ENCODE measurements at places on chromosomes 5 and 9.

- no peak for DNase-seq
These were observed 786.5 kb upstream of the ACO1 start for GRCh38 chr9:31597977-31598376.

- no peak for DNase-seq
These were observed 4.8 kb upstream of the NFIL3 start for GRCh38 chr9:91428436-91428835.

GRCh38 chr9:127181595-127182190 is 59.3 kb upstream of the ANGPTL2 start:
- DNase-seq = no peak

DNA sequence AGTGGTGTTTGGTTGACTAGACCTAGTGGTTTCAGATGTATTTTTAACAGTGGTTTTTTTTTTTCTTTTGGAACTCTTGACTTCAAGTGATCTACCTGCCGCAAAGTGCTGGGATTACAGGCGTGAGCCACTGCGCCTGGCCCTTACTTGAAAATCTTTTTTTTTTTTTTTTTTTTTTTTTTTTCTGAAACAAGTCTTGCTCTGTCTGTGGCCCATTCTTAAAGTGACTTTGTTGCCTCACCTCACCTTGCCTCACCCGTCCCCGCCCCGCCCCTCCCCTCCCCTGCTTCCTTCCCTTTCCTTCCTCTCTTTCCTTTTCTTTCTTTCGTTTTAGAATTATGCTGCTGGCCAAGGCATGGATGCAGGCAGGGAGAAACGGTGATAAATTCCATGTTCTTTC is 26.0 kb downstream of the GPBP1 start:
- no peak for DNase-seq

DNA sequence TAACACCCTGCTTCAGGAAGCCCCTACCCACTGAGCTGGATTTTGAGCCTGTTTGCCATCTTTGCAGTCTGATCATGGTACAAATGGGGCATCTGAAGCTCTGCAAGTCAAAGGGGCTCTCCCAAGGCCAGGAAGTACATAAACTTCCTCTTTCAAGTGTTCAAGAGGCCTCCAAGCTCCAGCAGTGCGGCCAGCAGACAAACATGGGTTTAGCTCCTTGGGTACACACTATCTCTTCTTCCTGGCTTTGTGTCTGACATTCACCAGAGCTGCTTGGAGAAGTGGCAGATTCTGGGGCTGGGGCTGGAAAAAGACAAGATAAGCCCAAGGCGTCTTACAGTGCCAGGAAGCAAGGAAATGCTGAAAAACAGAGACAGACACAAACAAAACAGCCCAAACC is 34.1 kb downstream of the LAMC3 start:
- DNase-seq = no peak

DNA sequence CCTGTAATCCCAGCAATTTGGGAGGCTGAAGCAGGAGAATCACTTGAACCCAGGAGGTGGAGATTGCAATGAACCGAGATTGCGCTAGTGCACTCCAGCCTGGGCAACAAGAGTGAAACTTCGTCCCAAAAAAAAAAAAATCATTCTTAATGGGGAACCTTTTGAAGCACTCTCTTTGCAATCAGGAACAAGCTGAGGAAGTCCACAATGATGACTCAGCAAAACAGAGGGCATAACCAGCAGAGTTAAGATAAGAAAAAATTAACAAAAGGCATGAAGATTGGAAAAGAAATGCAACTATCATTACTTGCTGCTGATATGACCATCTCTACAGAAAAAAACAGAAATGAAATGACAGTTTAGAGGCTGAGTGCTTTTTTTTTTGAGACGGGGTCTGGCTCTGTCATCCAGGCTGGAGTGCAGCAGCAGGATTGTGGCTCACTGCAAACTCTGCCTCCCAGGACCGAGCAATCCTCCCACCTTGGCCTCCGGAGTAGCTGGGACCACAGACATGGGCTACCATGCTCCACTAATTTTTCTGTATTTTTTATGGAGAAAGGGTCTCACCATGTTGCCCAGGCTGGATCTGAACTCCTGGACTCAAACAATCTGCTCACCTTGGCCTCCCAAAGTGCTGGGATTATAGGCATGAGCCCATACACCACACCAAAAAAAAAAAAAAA is 88.0 kb downstream of the FNBP1 start:
- no peak for DNase-seq

GRCh38 chr5:60604771-60605170 is 95.2 kb downstream of the DEPDC1B start:
- no peak for DNase-seq

GRCh38 chr5:9784231-9784630 is 154.1 kb upstream of the TAS2R1 start:
- no peak for DNase-seq

DNA sequence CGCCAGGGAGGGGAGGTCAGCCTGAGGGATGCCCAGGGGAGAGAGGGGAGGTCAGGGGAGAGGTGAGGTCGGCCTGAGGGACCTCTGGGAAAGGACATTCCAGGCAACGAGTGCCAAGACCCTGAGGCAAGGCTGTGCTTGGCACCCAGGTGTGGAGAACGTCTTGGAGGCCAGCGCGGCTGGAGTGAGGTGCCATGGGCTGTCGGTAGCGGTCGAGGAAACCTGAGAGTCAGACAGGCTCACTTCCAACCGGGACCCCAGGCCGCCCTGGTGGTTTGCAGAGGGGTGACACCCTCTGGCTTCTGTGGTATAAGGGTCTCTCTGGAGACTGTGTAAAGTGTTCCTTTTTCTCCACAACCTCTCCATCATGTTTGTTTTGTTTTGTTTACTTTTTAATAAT is 82.9 kb downstream of the CACNA1B start:
- DNase-seq = no peak

GRCh38 chr5:177591690-177592009 is 353 bp upstream of the TMED9 start:
- no peak for DNase-seq

GRCh38 chr5:154714266-154714986 is 40.8 kb upstream of the LARP1 start:
- no peak for DNase-seq

- DNase-seq = no peak
These were observed 75.4 kb upstream of the ANKH start for GRCh38 chr5:14946815-14947620.

DNA sequence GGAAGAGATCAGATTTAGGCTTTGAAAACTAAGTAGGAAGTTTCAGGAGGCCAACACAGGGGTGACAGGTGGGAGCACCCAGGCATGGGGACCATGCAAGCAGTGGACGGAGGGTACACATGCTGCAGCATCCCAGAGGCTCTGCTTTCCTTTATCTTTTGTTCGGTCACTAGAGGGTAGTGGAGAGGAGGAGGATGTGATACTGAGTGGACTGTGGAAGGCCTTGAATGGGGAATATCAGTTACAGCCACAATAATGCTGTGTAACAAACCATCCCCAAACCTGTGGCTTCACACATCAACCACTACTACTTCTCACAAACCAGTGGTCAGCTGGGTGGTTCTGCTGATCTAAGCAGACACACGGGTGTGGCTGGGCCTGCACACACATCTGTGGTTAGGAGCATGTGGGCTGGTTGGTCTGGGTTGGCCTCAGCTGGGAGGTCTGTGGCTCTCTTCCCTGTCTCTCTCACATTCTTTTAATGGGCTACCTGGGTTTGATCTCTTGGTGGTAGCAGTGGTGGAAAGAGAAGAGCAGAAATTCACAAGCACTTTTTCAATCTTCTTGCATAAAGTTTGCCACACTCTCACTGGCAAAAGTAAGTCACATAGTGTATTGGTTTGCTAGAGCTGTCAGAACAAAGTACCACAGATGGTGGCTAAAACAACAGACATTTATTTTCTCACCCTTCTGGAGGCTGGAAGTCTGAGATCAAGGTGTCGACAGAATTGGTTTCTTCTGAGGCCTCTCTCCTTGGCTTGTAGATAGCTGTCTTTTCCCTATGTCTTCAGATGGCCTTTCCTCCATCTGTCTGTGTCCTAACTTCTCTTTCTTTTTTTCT is 238.7 kb downstream of the AGTPBP1 start:
- DNase-seq = no peak

DNA sequence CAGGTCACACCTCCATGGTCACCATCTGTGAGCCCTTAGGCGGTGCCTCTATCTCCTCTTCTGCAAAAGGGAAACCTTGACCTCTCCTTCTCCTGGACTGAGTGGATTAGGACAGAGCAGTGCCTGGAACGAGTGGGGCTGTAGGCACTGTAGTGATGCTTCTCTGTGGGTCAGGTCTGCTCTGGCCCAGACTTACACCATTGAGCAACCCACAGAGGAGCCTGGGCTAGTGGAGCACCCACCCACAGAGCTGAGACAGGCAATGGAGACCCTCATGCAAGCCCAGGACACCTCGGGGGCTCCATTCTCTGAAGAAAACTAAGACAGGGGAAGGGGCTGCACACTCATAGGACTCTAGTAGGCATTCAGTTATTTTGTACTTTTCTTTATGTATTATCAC is 400.6 kb downstream of the GADD45G start:
- DNase-seq = no peak

- DNase-seq = no peak
These were observed 5.2 kb downstream of the UCK1 start for GRCh38 chr9:131525643-131526565.

DNA sequence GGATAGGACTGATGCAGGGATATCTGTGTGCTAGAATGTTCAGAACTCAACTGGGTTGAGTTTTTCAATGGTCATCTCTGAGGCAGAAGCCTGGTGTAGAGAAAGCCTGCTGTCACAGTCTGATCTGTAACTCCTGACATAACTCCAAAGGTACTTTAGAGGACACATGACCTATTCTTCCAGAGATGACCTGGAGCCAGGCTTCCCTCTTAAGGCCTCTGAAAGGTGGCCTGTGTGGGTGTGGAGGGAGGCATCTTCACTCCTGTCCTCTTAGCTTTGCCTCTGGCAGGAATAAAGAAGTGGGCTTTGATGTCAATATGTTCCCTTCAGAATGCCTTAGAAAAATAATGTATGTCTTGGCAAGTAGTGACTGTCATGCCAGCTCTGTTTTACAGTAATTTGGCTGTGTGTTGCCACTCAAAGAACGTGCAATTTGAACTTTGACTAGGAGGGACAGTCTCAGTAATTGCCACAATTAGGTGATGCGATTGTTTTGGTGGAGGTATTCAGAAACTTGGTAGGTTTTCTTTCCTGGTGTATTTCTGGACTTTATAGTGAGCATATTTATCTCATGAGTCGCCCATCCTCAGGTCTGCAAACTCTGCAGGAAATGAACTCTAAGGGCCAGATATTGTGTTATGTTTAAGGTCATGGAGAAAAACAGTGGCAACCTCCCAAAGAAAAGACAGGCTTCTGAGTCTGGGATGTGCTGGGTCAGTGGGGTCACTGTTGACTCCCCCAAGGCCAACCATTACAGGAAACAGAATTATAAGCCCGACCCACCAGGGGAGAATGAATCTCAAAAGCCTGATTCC is 3.2 kb upstream of the C5orf63 start:
- DNase-seq = no peak

GRCh38 chr5:128637031-128637430 is 99.0 kb upstream of the FBN2 start:
- DNase-seq = no peak

DNA sequence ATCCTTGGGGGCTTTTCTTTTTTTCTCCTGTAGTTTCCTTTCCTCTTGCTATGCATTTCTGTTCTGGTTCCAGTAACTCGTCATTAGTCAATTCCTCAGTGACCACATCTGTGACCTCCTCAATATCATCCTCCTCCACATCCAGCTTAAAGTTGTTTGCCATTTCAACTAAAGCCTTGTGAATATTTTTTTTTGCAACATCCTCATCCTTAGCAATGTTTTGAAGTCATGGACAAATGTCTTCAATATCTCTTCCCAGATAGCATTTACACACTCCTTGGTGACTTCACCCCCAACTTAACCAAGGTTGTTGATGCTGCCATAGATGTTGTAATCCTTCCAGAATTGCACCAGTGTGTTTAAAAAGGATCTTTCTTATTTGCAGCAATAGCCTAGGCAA is 14.7 kb upstream of the ADRB2 start:
- DNase-seq = no peak

Measured in AG09319 (cell line).